ENCODE measurements at places on chromosomes 2 and 18. TPM values are rescaled to one million over a fixed set of nuclear protein-coding genes. Genes with fewer than 3 reads are reported as not detected.

DNA sequence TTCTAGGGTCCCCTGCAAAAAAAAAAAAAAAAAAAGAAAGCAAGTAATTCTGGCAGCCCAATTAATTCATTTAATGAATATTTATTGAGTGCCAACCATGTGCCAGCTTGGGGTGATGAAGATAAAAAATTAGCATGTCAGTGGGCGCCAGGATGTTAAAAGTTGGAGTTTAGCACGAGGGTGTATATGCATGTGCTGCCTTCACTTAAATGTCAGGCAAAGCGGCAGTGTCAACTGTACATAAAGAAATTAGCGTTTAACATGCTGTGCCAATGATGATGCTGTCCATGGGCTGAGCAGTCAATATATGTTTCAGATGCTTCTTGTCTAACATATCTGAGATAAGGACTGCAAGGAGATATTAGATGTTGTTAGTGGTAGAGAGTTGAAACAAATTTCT is 49.5 kb downstream of the ASAP2 start:
- no peak for DNase-seq

- DNase-seq: no peak
Measured at GRCh38 chr18:26056291-26056690, 34.1 kb downstream of the SS18 start.

- DNase-seq: no peak
Measured at GRCh38 chr2:110114831-110115255, 779 bp downstream of the MALL start.

BCL11A gene
- 167 TPM for total RNA-seq

GRCh38 chr2:118527571-118527970 is 319.9 kb downstream of the EN1 start:
- no peak for DNase-seq

LIMS4 gene
- 0.57 TPM for total RNA-seq

DNA sequence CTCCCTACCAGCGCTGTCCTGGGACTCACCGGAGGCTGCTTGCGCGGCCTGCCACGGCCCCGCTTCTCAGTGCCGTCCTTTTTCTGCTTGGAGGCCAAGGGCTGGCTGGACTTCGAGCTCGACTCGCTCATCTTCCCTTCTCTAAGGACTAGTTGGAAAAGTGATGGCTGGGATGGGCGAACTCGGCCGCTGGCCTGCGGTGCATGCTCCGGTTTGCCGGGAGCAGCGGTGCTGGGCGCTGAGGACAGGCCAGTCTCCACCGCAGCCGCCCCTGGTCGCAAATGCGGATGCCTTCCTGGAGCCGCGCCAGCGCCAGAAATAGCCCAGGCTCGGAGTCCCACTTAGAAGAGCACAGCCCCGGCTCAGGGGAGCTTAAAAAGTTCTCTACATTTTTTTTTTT is 3.1 kb downstream of the C2orf81 start:
- no peak for DNase-seq

- DNase-seq: no peak
Measured at GRCh38 chr2:180075870-180076269, 68.8 kb upstream of the CWC22 start.

- DNase-seq: no peak
Measured at GRCh38 chr2:126930970-126931590, 32.4 kb downstream of the TEX51 start.

GNLY gene
- total RNA-seq: not detected

DNA sequence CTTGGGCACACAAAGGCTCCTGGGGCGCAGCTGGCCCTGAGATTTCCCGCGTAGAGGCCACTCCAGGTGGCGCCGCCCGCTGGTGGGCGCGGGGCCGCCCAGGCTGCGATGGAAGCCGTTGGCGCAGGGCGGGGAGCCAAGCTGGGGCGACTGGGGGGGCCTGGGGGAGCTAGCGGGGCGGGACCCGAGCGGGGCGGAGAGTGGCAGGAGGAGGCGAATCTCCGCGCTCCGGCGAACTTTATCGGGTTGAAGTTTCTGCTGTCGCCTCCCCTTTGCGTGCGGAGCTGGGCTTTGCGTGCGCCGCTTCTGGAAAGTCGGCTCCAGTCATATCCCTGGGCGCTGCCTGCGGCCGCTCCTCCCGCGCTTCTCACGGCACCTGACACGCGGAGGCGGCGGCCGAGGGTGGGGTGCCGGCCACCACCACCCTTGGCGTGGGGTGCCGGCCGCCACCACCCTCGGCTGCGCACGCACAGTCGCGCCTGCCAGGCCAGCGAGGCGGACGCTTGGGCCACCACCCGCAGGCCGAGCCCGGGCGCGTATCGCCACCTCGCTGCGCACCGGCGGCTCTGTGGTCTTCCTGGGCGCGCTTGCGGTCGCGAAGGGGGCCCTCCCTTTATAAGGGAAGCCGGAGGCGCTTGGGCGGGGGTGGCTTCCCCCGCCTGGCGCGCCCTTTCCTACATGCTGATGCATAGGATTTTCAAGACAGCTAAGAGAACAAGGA is 919 bp upstream of the CYP1B1 start:
- no peak for DNase-seq

AQP12B gene
- not detected for total RNA-seq

NLRC4 gene
- not detected for total RNA-seq

All from OCI-LY7 (cell line).